ENCODE measurements at places on chromosomes 5 and 9.

DNA sequence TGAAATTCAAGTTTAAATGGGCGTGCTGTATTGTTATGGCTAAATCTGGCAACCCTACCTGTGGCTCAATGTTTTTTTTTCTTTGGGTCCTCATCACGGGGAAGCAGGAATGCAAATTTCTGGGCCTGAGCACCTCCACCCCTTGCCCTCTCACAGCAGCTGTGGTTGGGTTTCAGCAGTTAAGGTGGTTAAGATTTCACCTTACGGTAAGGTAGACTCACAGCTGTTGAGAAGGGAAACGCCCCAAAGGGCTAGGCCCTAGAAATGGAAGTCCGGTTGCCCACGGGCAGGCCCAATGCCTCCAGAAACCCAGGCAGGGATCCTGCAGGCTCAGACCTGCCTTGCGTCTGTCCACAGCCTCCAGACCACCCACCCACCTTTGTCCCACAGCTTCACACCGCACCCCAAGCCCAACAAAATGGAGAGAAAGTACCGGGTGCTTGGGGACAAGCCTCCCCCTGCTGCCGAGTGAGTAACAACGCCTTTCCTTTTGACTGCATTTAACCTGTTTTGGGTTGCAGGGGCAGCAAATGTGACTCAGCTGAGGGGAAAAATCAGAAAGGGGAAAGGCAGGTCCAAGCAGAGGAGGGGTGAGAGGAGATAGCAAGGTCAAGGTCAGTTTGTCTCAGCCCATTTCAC is 48.1 kb upstream of the TDRD7 start:
- no peak for DNase-seq

DNA sequence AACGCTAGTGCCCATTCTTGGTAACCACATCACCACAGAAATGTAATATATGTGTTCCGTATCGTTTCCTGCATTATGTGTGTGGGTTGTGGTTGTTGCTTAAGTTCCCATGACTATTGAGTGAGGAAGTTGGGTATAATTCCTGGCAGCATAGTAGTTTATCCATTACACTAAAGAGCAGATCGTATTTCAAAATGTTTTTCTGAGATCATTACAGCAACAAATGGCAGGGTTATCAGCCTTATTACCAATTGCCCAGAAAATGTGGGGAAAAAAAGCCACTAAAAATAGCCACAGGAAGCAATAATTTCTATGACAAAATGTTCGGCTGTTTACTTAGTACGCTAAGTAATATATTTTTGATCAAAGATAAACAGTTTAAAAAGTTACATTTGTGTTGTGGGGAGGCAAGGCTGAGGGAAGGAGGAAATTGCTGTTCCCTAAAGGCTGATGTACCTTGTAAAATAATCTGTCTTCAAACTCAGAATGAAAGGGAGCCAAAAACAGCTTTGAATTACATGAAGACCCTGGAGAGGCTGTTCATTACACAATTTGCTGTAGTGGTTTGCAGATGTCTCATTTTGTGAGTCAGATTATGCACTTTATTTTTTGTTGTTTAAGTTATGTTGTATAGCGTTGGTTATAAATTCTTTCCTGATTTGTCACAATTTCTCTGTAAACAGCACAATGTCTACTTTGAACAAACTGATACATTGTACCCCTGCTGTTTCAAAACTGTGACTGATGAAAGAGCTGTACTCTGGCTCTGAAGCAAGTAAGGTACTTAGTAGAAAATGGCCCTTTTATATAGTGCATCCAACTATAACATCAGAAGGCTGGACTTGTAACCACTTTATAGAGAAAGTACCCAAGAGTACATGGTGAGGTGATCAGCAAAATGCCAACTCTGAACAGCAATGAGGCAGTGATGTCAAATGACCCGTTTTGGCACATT is 1028.5 kb downstream of the NR2F1-AS1 start:
- DNase-seq, result no peak

DNA sequence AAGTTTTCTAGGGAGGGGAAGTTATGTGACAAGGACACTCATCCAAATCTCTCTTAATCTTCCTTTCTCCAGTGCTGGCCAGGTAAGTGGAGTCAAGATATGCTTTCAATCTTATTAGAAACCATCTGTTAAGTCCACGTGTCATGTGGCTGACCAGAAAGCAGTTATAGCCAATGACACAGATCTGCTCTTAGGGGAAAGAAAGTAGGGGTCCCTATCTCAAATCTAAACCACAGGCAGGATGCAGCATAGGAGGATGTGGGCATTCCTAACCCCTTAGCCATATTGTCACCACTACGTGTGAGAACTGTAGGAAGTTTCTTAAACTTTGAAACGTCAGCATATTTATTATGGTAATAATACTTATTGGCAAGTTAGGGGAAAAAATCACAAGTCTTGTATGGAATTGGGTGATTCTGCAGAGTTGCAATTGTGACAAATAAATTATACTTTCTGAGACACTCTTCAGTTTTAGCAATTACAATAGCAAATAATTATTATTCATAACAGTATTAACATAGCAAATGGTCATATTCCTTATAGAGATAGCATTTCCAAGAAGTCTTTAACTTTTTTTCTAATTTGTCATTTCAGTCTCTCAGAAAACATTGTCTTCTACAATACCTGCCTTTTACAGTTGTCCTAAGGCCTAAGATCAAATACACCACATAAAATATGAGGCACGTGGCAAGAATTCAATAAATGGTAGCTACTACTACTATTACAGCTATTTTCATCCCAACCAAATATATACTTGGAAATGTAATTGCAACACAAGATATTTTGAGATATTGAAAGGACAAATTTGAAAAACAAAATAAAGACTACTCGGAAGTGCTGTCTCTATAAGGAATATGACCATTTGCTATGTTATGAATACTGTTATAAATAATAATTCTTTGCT is 236.9 kb downstream of the PDE4D start:
- DNase-seq, result peak; percentile 35

GRCh38 chr5:96529559-96529958 is 96.5 kb upstream of the PCSK1 start:
- no peak for DNase-seq

- no peak for DNase-seq
These were observed 344.9 kb downstream of the ARL15 start for GRCh38 chr5:53965459-53965858.

DNA sequence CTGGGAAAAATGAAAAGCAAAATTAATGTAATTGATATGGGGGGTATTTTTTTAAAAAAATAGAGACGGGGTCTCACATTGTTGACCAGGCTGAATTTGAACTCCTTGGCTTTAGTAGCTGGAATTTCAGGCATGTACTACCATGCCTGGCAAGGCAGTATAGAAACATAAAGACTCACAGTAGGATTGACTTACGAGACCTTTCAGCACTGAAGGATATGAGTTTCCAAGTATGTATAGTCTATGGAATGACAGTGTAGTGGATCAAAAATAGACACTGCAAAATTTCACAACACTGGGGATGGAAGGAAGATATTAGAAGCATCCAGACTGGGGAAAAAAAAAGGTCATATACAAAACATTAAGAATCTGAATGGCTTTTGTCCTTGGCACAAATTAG is 6.8 kb downstream of the DCP2 start:
- DNase-seq, result no peak

DNA sequence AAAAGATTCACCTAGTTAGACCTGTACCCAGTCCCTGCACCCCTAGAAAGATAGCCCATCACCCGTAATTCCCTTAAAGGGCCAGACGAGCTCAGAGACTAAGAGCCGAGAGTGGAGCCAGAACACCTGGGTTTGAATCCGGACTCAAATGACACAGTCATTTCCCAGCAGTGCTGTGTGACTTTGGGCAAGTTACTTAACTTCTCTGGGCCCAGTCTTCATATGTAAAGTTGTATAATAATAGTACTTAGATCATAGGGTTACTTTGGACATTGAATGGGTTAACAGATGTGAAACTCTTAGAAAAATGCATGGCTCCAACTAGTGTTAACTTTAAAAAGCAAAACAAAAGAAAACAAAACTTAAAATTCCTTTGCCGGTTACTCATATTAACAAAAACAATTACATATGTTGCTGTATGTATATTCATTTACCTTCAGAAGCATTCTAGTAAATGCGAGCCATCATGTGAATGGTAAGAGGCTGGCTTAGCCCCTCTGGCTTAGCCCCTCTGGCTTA is 40.4 kb upstream of the RASGRF2 start:
- DNase-seq, result no peak

DNA sequence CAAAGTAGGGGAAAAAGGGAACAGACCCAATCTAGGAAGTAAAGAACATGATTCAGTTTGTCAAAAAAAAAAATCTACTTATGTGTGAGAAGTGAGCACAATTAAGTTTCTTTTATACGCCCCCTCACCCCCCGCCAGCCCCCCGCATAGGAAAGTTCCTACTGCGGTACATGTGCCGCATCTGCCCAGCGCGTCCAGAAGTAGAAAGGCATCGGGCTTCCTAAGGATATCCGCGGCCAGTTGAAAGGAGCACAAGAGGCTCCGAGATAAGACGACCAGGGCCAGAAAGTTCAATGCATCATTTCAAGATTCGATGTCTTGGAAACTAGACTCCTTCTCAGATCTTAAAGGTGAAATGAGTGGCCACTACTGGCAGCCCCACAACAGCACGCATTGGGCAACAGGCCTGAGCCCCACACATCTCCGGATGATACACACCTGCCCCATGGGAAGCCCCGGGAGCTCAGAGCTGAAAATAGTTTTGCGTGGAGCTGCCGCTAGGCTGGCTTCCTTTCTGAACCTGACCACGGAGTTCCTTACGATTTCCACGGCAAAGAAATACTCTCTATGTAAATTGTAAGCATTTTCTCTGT is 203.9 kb downstream of the RAB3C start:
- DNase-seq, result no peak

DNA sequence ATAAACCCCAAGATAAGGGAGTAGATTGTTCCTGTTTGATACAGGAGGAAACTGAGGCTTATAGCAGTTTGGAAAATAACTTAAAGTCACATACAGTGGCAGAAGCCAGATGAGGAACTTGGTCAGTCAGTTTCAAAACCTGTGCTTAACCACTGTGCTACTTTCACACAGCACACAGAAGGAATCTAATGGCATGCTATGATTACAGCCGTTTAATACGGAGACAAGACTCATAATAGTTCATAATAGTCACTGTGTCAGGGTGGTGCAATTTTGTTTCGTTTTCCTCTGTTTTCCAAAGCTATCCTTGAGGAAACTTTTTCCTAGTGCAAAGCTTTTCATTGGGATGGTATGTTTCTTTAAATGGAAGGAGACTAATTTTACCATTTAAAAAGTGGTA is 112.3 kb downstream of the GCNT1 start:
- peak; percentile 45 for DNase-seq

GRCh38 chr5:135319458-135319857 is 79.6 kb downstream of the MACROH2A1 start:
- DNase-seq, result no peak

- no peak for DNase-seq
These were observed 7.3 kb upstream of the MTMR12 start for GRCh38 chr5:32319926-32320543.
